Activated naive CD4-positive, alpha-beta T cell treated with anti-CD3 and anti-CD28 coated beads, Interleukin-2, amount 50 U/mL, for 16 hours (primary cell): ENCODE measurements at places on chromosomes 4 and X.

DNA sequence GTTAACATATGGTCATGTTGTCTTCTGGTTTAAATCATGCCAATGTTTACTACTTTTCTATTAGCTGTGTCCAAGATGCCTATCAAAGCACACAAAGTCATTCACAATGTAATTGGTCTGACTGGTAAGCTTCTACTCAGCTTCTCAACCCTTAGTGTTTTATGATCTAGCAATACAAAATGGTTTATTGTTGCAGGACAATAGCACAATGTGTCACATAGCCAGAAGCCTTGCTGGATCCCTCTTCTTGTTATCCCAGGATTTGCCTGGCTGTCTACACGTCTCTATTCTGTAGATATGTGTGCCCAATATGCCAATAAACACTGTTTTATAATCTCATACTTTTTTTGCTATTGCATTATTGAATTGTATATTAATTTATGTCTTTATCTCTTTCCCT, 1111.0 kb upstream of the AGA start:
- no peak for DNase-seq

- DNase-seq, result no peak
Measured at GRCh38 chr4:100421361-100421978, 96.4 kb downstream of the EMCN start.

DNA sequence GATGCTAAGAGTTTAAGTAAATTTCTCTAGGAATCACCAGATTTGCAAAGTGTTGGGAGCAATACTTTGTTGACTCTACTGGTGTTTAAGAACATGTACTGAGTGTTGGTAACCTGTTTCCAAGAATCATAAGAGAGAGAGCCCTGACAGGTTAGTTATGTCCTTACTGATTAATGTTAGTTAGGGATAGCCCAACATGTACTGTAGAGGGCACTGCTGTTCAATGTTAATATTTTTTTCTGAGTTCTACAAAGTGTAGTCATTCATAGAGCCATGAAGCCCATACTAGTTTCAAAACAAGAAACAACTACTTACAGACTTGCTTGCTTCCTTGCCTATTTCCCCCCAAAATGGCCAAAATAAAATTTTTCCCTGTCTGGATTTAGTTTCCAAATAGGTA, 11.9 kb downstream of the TMPRSS11D start:
- no peak for DNase-seq

DNA sequence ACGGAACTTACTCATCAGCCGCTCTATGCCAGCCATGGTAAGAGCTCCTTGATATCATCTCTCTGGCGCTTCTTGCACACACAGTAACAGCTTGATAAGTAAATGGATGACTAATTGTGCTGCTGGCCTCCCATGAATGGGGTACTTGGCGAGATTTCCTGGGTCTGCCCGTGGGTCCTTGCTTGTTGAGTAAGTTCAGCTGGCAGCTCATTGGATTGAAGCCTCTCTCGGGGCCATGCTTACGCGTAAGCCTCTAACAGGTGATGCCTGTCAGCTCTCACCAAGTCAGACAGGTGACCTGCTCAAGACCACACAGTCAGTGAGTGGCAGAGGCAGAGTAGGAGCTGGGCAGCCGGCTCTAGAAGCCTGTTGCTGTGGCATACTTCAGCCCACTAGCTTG, 7.7 kb downstream of the NSG1 start:
- no peak for DNase-seq

GRCh38 chr4:13262816-13263215, 221.3 kb downstream of the RAB28 start:
- DNase-seq, result no peak

DNA sequence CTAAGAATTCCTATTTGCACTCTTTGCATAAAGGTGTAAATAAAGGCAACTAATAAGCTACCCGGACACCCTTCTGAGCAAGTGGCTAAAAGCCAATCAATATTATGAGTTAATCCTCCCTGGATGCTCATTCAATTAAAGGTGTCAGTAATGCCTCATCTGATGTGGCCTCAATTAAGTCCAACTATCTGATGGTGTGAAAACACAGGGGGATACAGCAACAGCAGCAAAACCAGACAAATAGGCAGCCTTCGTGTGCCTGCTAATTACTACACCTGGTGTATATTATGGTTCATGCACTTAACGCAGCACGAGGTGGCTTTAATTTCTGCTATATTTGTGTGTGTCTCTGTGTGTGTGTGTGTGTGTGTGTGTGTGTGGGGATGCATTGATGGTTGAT, 244.4 kb downstream of the DCLK2 start:
- no peak for DNase-seq

DNA sequence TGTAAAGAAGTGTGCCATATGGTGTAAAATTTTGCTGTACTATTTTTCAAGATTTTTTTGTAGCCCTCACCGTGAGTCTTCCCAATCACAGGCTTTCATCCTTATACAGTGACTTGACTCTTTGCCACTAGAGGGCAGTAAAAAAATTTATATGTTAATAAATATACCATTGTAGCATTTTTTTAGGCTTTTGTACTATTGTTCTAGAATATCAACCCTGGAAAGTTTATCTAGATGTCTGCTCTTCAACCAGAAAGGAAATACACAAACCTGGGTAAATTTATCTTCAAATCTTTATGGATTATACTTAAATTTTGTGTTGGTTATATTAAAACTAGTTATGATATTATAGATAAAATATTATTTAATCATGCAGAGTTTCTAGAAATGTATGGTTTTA, 235.3 kb downstream of the TENM3 start:
- no peak for DNase-seq

DNA sequence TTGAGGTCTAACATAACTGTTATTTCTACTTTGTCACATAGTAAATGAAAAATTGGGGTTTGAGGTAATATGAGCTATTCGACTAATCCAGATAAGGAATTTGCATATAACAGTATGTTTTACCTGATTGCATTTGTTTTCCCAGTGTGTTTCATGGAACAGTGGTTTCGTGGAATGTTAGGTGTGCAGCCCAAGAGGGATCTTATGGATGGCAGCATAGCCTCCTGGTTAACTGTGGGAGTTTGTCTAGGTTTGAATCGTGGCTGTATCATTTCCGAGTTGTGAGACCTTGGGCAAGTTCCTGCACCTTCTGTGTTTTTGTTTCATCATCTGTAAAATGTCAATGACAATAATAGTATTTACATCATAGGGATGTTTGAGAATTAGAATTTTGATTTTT, 7.9 kb downstream of the BMPR1B start:
- no peak for DNase-seq

DNA sequence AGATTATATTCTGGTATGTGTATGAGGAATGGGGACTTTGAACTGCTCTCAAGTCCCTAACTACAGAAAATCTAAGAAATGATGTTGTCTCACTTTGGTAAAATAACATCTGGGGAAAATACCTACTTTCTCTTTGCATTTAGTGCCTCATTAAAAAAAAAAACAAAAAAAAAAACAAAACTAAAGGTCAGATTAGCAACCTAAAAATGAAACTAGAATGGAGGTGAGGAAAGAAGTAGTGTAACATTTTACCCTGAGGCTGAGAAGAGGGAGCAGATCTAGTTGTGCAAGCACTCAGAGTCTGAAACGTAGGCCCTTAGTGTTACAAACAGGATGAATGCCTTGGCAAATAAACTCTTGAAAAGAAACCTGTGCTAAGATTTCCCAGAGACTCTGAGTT, 56.0 kb downstream of the VGLL1 start:
- DNase-seq, result no peak

GRCh38 chr4:169398316-169398715, 127.6 kb upstream of the SH3RF1 start:
- DNase-seq, result no peak

GRCh38 chr4:25310066-25310802, 2.3 kb upstream of the ZCCHC4 start:
- no peak for DNase-seq

GRCh38 chr4:110733901-110734300, 111.0 kb upstream of the PITX2 start:
- DNase-seq, result no peak

- DNase-seq, result no peak
Measured at GRCh38 chr4:2413821-2414610, 4.4 kb downstream of the ZFYVE28 start.

DNA sequence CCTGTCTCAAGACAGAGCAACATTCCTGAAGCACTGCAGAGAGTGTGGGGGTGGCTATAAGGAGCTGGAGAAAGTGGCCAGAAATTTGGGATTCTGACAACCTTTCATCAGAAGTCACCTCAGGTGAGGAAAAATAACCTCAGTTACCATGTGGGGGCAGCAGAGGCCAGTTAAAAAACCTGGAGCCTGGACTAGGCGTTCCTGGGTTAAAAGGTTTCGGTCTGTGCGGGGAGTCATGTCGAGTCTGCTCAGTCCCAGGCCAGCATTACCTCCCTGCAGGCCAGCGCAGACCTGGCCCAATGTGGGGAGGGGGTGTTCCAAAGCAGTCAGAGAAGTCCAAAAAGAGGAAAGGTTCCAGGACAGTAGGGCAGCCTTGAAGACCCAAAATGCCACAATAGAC, 10.9 kb upstream of the NALF2 start:
- DNase-seq, result peak; percentile 39

DNA sequence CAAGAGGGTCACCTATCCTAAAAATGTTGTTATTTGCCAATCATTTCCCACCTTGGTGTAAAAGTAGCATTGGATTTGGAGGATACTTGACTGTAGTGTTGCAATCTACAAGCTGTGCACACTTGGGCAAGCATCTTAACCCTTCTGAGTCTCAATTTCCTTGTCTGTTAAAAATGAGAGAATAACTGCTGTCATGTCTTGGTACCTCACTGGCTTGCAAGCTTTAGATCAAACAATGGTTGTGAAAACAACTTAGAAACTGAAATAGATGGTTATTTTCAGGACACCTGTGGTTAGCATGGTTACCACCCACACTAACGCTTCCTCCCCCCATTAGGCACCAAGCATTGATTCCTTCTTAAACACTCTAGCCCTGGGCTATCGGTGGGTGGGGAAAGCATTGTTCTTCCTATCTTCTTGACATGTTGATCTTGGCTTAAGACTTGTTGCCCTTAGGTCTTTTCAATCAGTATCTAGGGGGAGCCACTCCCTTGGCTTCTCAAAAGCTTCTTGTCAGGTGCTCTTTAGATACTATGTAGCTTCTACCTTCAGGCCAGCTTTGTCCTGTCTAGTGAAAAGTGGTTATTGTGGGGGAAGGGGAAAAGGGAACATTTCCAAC, 10.6 kb upstream of the AMOT start:
- no peak for DNase-seq

GRCh38 chrX:129361576-129361975, 161.7 kb downstream of the SMARCA1 start:
- no peak for DNase-seq

DNA sequence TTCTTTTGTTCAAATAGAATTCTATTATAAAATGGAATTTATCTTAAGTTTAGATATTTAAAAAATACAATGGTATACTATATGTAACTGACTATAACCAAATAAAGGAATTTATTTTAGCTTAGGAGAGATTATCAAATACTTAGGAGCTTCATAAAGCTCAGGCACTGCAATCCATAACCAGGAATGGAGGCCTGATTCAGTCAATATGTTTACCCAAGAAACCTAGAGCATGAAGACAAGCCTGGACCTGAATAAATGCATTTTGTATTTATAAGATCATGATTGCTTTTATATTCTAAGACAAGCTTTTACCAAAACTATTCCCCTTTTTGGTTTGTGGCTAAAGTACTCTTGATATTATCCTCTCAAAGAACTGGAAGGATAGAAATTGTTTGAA, 742.6 kb downstream of the FAT4 start:
- DNase-seq, result no peak

DNA sequence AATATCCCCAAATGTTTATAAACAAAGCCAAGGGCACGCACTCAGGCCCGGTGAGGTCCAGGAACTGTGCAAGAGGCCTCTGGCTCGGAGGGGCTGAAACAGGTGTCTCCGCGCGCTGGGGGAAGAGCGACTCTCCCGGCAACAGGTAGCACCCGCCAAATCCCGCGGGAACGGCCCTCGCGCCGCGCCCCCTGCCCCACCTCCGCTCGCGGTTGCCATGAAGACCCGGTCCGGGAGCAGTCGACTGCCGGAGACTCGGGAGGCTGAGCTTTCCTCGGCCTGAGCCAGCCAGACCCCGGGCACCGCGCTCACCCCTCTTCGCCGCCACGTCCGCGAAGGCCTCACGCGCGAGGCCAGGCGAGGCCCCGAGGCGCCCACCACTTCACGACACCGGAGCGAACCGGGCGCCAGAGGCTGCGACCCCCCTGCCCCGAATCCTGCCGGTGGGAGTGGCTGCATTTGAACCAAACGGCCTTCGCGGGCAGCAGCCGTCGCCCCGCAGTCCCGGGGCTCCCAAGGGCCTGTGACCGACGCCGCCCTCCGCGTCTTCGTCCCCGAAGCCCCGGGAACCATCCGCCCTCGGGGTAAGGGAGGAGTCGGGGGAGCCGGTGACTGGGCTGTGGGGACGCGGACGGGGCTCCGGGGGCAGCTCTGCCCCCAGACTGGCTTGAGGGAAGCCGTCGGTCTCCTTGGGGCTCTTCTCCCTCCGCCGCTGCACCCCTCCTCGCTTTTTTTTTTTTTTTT, at the start of gene NSUN7:
Gene NSUN7, plus strand, starts transcription at position 239 of the 744 bp plus-strand sequence. CDS start 739 bp downstream, outside the sequence.
- peak; percentile 34 for DNase-seq

DNA sequence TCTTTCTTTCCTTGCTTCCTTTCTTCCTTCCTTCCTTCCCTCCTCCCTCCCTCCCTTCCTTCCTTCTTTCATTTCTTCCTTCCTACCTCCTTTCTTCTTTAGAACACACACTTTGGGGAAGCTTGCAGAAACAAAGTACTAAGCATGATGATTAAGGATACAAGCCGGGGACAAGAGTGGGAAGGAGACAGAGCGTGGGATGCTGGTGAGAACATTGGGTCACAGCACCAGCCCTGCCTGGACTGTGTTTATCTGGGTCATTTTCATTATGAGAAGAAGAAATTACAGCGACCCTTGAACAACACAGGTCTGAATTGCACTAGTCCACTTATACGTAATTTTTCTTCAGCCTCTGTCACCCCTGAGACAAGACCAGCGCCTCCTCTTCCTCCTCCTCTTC, 169.3 kb upstream of the TBL1X start:
- DNase-seq, result no peak

- DNase-seq, result no peak
Measured at GRCh38 chr4:75655562-75655961, 17.6 kb downstream of the G3BP2 start.

- DNase-seq, result no peak
Measured at GRCh38 chrX:8010105-8010504, 82.9 kb upstream of the PNPLA4 start.

- DNase-seq, result no peak
Measured at GRCh38 chrX:10112510-10112909, 44.3 kb upstream of the CLCN4 start.

- DNase-seq, result no peak
Measured at GRCh38 chrX:1418901-1419544, 27.1 kb upstream of the SLC25A6 start.

DNA sequence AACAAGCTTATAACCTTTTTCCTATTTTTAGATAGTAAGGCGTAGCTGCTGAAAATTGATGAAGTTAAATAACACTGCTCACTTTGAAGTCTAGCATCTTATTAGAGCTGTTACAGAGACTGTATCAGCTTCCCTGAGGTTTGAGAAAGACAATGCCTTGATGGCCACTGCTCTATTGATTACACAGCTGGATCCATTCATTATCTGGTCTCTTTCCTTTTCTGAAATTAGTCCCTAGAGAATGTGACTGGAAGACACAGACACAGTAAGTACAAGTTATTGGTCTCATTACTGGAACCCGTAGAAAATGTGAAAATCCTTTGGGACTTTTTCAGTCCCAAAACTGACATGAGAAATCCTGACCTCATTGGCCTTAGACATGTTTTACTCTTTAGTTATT, 188.3 kb downstream of the NAF1 start:
- no peak for DNase-seq
